MM.1S (cell line): ENCODE measurements at places on chromosomes 2 and 18.

- H3K4me3 ChIP-seq, result no peak overlapping the region
- H3K27me3 ChIP-seq, result no peaks in the 10 kb centered on the region
- DNase-seq, result no peak
Observed at GRCh38 chr2:36433311-36434217, 78.0 kb downstream of the CRIM1 start.

DNA sequence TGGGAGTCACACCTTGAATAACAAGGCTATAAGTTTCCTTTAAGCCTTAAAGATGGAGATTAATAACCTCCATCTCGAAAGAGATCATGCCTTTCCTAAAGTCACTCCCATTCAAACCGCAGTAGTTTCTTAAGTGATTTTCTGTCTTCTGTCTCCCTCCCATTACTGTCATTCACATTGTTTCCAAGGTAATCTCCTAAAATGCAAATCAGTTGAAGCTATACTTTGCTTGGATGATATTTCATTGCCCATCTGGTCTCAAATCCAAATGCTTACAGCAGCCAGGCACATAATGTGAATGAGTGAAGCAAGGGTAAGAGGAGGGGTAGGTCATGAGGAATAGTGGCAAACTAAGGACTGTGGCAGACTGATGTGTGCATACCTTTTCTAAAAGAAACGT lies 116.4 kb downstream of the CCDC141 start:
- no peaks in the 10 kb centered on the region for H3K36me3 ChIP-seq
- H3K27me3 ChIP-seq, result no peaks in the 10 kb centered on the region
- no peak overlapping the region for H3K27ac ChIP-seq
- no peak overlapping the region for H3K4me3 ChIP-seq

DNA sequence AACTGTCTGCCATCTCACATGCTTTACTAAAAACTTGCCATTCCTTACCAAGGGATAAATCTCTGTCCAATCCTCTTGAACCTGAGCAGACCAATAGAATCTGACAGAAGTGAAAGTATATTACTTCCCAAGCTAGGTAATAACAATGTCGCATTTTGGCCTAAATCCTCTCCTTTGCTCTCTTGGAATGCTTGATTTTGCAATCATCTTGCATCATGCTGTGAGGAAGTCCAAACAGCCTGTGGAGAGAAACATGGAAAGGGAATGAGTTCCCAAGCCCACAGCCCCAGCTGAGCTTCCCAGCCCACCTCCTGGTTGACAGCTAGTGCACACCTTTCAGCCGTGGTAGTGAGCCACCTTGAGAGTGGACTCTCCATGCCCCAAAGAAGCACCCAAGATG lies 540.6 kb downstream of the STK39 start:
- H3K4me1 ChIP-seq, result no peaks in the 10 kb centered on the region
- H3K27me3 ChIP-seq, result no peaks in the 10 kb centered on the region
- no peaks in the 10 kb centered on the region for H3K36me3 ChIP-seq
- DNase-seq, result no peak
- H3K27ac ChIP-seq, result no peak overlapping the region

- H3K4me3 ChIP-seq, result no peak overlapping the region
- H3K27me3 ChIP-seq, result no peaks in the 10 kb centered on the region
- no peak for DNase-seq
- peaks cover 5% of the 10 kb centered on the region; the same call in 1 of the 2 replicates for H3K4me1 ChIP-seq
- H3K36me3 ChIP-seq, result no peaks in the 10 kb centered on the region
Observed at GRCh38 chr2:177535958-177536504, 143.5 kb downstream of the AGPS start.

DNA sequence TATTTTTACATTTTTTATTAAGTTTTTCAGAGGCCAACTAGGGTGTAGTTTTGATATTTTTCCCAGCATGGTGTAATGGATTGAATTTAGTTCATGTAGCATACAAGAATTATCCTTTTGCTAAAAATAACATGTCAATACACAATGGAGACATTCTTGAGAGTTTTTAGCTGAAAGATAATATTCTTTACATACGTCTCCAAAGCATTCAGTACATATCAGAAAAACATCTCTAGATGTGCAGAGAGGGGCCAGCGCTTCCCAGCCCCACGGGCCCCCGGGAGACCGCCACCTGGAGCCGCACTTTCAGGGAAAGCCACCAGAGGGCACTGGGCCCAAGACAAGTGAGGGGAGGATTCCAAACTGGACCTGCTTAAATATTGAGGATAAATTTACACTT lies 499.4 kb downstream of the GALR1 start:
- DNase-seq, result no peak
- no peaks in the 10 kb centered on the region for H3K36me3 ChIP-seq
- no peak overlapping the region for H3K27ac ChIP-seq
- no peaks in the 10 kb centered on the region for H3K4me1 ChIP-seq
- no peaks in the 10 kb centered on the region for H3K27me3 ChIP-seq

DNA sequence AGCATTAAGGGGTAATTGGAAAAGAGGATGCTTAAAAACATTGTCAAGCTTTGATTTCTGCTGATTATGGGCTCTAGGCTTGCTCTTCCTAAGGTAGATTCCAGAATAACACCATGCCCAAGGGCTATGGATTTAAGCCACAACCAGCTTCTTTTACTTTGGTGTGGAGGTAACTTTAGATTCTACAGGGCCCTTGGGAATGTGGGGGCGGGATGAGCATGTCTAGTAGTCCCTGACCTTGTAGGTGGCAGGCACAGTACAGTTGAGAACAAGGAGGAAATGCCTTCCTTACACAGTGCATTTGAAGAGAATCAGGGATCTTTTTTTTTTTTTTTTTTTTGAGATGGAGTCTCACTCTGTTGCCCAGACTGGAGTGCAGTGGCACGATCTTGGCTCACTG lies 364.2 kb downstream of the NYAP2 start:
- H3K4me3 ChIP-seq, result no peak overlapping the region
- H3K27me3 ChIP-seq, result no peaks in the 10 kb centered on the region
- no peak for DNase-seq
- no peak overlapping the region for H3K27ac ChIP-seq

DNA sequence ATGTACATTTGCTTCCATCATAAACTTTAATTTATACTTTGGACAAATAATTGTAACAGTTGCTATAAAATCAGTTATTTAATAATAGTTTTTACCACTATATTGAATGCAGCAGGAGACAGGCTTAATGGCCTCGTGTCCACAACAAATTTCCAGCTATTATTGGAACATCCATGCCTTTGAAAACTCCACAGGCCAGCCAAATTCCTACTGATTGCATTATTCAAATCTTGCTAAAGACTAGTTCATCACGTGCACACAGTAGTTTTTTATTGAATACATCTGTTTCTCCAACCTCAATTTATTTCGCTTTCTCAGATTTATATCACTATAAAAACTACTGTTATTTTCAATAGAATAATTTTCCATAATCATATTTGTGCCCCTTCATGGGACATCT lies 18.4 kb upstream of the PTPRM start:
- no peaks in the 10 kb centered on the region for H3K27me3 ChIP-seq
- no peaks in the 10 kb centered on the region for H3K36me3 ChIP-seq
- H3K4me1 ChIP-seq, result no peaks in the 10 kb centered on the region
- no peak overlapping the region for H3K27ac ChIP-seq

GRCh38 chr2:29632018-29632417 lies 289.4 kb downstream of the ALK start:
- DNase-seq, result no peak
- H3K27me3 ChIP-seq, result no peaks in the 10 kb centered on the region
- no peak overlapping the region for H3K4me3 ChIP-seq
- H3K27ac ChIP-seq, result no peak overlapping the region
- no peaks in the 10 kb centered on the region for H3K36me3 ChIP-seq

DNA sequence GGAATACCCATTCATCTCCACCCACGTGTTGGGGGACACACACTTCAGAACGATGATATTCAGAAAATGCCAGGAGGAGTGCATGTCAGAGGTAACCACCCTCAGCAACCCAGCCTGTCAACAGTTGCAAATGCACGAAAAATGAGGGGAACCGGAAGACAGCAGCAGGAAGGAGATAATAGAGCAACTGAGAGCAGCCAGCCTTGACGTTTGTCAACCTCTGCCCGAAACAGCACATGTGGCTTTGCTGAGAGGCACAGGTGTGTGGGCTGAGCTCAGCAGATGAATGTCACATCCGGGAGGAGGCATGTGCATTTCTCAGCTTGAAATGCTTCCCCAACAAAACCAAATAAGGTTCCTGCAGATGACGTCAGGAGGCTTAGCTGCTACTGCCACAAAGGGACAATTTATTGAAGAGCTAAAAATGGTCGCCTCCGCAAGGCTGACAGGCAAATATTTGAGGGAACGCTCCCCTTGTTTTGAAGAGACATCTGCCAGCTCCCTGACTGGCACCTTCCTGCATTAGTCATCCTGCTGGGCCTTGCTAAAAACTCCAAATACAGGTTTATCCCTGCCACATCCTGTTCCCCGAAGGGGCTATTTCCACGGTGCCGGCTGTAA lies 419.0 kb downstream of the NBAS start:
- peak overlapping the region; percentile 87 for H3K27ac ChIP-seq
- H3K4me1 ChIP-seq, result peaks cover 14% of the 10 kb centered on the region
- no peaks in the 10 kb centered on the region for H3K27me3 ChIP-seq
- H3K36me3 ChIP-seq, result no peaks in the 10 kb centered on the region

- H3K4me1 ChIP-seq, result no peaks in the 10 kb centered on the region
- no peak overlapping the region for H3K4me3 ChIP-seq
- DNase-seq, result no peak
- H3K27me3 ChIP-seq, result no peaks in the 10 kb centered on the region
- no peak overlapping the region for H3K27ac ChIP-seq
Observed at GRCh38 chr2:85244828-85245227, 83.0 kb downstream of the TGOLN2 start.

GRCh38 chr18:78753240-78753639 lies 226.4 kb upstream of the SALL3 start:
- no peak overlapping the region for H3K4me3 ChIP-seq
- DNase-seq, result no peak
- no peak overlapping the region for H3K27ac ChIP-seq
- H3K36me3 ChIP-seq, result no peaks in the 10 kb centered on the region
- no peaks in the 10 kb centered on the region for H3K27me3 ChIP-seq

DNA sequence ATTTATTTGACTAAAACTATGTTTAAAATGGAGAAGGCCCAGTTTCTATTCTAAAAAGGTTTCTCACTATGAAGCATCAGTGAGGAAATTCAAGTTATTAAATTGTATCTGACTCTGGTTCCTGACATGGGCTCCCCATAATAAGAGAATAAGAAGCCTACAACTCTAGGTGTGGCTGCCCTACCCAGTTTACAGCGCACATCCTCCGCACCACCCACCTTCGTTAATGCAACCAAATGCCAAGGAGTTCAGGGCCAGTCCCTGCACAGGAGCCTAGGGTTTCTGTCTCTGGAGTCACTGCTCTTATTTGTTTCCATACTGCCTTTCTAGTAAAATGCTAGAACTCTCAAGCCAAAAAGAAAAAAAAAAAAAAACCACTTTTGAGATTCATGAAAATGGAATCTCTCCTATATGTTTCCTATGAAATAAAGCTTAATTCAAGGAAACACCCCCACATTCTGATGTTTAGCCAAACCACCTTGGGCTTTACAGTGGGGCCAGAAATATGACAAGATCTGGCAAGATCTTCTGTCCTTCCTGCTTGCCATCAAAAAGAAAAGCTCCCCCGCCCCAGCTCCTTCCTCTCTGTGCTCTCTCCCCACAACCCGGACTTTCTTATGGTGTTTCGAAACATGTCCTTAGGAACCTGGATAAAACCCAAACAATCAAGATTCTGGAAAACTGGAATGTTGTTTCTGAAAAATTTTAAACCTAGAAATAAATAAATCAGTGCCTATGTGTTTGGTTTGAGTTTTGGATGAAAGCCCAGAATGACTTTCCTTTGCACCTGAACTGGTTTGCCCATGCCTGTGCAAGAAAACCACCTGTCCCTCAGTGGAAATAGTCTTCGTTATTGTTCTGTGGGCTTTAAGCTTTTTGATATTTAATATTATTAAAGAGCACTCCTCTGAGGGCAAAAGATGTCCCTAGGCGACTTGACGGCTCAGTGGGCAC lies 136.7 kb downstream of the SP3 start:
- no peak overlapping the region for H3K4me3 ChIP-seq
- no peaks in the 10 kb centered on the region for H3K36me3 ChIP-seq
- no peaks in the 10 kb centered on the region for H3K27me3 ChIP-seq
- no peaks in the 10 kb centered on the region for H3K4me1 ChIP-seq
- no peak for DNase-seq
- H3K27ac ChIP-seq, result no peak overlapping the region

DNA sequence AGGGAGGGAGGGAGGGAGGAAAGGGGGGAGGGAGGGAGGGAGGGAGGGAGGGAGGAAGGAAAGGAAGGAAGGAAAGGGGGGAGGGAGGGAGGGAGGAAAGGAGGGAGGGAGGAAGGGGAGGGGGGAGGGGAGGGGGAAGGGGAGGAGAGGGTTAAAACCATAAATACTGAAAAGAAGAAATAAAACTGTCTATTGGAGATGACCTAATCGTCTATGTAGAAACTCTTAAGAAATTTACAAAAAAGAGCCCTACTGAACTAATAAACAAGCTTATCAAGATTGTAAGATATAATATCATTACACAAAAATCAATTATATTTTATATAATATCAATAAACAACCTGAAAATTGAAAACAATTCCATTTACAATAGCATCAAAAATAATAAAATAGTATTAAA lies 32.3 kb upstream of the CTDP1 start:
- no peak overlapping the region for H3K4me3 ChIP-seq
- DNase-seq, result no peak

DNA sequence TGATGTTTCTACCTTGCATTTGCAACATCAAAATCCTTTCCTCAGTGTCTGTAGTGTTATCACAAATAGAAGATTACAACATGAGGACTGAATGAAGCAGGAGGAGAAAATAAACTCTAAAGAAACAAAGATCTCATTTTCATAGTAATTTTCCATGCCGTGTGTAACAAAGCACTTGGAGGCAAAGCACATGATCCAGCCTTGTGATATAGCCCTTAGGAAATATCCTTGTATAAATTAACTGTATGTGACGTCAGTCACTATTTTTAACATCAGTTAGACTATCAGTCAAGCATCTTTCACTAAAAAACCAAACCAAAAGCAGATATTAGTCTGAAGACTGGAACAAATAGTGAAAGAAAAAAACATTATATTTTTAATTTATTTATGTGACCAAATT lies 492.1 kb upstream of the CNTNAP5 start:
- no peaks in the 10 kb centered on the region for H3K4me1 ChIP-seq
- H3K27me3 ChIP-seq, result no peaks in the 10 kb centered on the region
- no peak for DNase-seq

DNA sequence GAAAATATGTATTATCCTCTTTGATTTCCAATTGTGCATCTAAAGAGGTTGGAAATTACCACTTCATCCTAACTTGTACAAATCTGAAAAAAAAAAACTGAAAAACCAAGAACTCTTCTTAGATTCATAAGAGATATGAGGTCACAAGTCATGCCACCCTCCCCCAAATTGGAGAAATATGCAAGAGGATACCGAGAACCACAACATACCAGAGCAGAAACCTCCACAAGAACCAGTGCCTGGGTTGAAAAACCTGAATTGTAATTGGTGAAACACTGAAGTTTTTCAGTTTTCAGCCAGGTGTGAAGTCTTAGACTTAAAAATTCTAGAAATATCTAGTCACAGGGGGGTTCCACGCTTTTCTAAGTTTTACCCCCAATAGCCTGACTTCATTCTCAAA lies 1029.5 kb upstream of the LRRTM1 start:
- no peaks in the 10 kb centered on the region for H3K27me3 ChIP-seq
- H3K4me3 ChIP-seq, result no peak overlapping the region
- H3K36me3 ChIP-seq, result no peaks in the 10 kb centered on the region
- DNase-seq, result peak; percentile 33

GRCh38 chr2:223945755-223946154 lies 620 bp upstream of the WDFY1 start:
- DNase-seq, result no peak
- no peaks in the 10 kb centered on the region for H3K27me3 ChIP-seq
- H3K36me3 ChIP-seq, result no peaks in the 10 kb centered on the region
- peak overlapping the region; percentile 99; the same call in 1 of the 2 replicates for H3K4me3 ChIP-seq
- no peaks in the 10 kb centered on the region for H3K4me1 ChIP-seq
- no peak overlapping the region for H3K27ac ChIP-seq

GRCh38 chr2:150624001-150624401 lies 136.5 kb upstream of the RND3 start:
- no peak overlapping the region for H3K4me3 ChIP-seq
- DNase-seq, result peak; percentile 45
- no peaks in the 10 kb centered on the region for H3K27me3 ChIP-seq
- H3K4me1 ChIP-seq, result peaks cover 14% of the 10 kb centered on the region
